ENCODE measurements at places on chromosomes 4 and X.

DNA sequence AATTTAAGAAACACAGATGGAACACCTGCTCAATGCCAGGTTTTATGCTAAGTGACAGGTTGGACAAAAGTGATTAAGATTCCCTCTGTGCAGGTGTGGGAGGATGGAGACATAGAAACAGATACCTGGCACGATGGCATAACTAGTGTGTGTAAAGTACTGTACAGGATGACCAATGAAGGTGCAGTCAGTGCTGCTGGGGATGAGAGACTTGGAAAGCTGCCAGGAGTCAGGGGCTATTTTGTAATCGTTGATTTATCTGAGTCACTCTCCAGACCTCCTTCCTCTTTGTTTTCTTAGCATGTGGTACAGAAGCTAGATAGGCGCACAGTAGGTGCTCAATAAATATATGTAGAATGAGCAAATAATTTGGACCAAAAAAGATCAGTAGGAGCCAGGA, 58.2 kb downstream of the CWH43 start:
- DNase-seq: no peak

GRCh38 chrX:115713460-115713859, 152.5 kb downstream of the PLS3 start:
- DNase-seq: no peak

GRCh38 chrX:35444671-35445355, 353.3 kb upstream of the MAGEB16 start:
- DNase-seq: no peak

DNA sequence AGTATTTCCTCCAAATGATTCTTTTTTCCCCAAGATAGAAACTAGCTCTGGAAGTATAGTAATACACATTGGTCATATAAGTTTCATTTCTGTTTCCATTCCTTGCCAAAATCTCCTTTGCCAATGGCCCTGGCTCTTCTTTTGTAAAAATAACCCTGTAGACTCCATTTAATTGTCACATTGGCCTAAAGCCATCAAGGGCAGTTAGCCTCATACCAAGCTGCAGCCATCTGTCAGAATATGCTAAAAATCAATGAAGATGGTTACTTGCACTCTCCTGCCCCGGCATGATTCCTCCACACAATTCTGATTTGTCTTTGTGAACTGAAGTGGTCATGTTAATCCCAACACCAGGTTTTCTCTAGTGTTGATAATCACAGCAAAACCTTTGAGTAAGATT, 380.5 kb downstream of the SH2D1A start:
- no peak for DNase-seq

DNA sequence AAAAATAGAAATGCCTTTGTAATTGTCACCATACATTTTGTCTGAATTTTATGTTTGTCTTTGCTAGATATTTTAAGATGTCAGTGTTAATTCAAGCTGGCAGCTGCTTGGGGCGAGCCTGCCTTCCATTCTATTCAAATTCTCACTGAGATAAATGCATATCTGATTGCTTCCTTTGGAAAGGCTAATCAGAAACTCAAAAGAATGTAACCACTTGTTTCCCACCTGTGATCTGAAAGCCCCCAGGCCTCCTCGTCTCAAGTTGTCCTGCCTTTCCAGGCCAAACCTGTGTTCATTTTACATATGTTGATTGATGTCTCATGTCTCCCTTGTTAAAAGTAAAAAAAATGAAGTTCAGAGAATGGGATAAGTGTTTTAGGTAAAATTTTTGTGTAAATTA, 318.7 kb upstream of the TECRL start:
- DNase-seq: no peak

GRCh38 chr4:1490011-1490653, 83.9 kb upstream of the NKX1-1 start:
- no peak for DNase-seq

- no peak for DNase-seq
These were observed 6.0 kb downstream of the HTRA3 start for GRCh38 chr4:8275548-8275910.

GRCh38 chrX:78199851-78200250, 60.4 kb upstream of the TAF9B start:
- DNase-seq: no peak

GRCh38 chr4:119039779-119040178, 95.9 kb upstream of the MYOZ2 start:
- DNase-seq: no peak

DNA sequence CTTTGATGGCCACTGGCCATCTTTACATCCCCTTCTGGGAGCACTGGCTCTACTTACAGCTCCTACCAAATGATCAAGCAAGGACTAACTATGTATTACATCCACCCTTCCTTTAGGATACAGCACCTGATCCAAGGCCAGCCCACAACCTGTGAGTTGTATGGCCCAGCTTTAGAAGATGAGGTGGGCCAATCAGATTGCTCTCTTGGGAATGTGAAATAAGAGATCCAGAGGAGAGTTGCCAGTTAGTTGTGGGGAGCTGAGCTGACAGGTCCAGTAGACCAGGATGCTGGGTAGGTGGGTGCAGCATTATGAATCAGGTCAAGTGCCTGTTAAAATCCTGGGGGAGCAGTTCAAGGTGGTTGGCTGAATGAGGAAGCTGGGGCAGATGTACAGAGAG, 111.5 kb downstream of the GNL3L start:
- DNase-seq: no peak
